CD4-positive, alpha-beta T cell treated with Interleukin-1 beta for 1 hour (primary cell): ENCODE measurements at places on chromosomes 13 and 19.

DNA sequence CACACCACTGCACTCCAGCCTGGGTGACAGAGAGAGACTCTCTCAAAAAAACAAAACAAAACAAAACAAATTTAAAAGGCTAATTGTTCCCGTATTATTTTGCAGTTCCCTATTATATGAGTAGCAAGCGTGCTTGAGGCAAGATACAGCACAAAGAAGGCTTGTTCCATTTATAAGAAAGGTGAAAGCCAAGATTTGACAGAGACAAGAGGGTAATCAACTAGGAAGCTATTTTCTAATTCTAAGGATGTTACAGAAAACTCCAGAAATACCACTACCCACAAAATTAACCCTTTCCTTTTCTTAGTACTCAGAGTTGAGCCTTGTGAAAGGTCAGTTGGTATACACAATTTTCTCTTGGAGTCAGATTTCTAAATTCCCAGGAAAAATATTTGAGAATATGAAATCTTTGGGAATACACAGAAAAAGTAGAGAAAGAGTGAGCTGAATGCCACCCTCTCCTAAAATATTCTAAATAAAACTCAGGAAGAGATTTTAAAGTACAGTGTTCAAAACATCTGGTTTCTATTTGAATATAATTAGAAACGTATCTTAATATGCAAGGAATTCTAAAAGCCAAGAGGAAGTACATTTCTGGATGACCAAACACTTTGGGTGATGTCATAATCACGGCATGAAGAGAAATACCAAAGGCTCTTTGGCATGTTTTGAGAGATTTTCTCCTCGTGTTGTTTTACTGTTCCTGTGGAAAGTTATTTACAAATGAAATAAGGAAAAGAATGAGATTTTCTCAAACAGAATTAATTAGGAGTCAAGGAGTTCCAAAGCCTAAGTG is 63.0 kb upstream of the FLT1 start:
- no peak for DNase-seq

DNA sequence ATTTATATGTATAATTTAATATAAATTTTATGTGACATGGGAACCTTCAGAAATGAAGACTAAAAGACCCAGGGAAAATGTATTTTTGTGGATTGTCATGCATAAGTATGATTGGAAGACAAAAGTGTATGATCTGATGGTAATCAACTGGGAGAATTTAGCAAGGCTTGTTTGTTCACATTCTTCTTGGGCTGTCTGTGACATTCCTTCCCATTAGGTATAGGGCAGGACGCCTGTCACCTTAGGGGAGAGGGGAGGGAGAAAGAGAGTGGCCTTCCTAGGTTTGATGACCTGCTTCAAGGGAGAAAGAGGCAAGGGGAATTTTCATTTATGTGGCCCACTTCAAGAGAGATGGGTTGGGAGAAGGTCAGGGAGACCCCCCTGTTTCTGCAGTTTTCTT is 22.4 kb downstream of the PIBF1 start:
- no peak for DNase-seq

DNA sequence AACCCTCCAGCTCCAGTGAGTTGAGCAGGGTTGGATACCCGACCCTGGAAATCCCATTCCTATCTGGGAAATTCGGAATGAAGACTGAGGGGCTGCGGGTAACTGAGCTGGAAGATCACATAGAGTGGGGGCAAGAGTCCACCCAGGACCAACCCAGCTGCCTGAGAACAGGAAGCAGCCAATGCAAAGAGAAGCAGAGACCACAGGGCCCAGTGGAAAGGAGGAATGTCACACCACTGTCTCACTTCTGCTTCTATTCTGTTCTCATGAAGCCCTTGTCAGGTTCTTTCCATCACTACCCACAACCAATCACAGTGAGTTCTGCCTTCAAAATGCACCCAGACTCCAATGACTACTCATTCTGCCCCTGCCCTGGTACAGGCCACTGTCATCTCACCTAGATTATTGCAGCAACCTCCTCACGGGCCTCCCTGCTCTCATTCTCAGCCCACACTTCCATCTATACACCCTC is 15.3 kb downstream of the DYRK1B start:
- DNase-seq = no peak

- DNase-seq = no peak
Observed at GRCh38 chr19:51188227-51188559, 36.7 kb upstream of the CD33 start.

DNA sequence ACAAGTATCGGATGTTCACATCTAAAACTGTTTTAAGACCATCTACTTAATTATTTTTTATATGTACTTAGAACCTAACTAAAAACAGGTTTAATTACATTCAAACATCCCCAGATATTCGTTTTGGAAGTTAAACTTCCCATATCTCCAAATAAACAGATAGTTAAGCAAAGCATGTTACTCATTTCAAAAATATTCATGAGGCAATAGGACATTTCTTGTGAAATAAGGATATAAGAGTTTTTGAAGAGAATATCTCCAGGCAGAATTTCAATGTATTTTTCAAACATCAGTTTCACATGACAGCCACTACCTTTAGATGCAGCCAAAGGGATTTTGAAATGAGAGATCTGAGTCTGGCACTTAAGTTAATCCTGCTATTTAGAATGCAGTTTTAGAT is 697.5 kb downstream of the SLITRK1 start:
- DNase-seq = no peak
